H9 (cell line): ENCODE measurements at places on chromosomes 5 and 9. TPM values are rescaled to one million over a fixed set of nuclear protein-coding genes. Genes with fewer than 3 reads are reported as not detected.

DNA sequence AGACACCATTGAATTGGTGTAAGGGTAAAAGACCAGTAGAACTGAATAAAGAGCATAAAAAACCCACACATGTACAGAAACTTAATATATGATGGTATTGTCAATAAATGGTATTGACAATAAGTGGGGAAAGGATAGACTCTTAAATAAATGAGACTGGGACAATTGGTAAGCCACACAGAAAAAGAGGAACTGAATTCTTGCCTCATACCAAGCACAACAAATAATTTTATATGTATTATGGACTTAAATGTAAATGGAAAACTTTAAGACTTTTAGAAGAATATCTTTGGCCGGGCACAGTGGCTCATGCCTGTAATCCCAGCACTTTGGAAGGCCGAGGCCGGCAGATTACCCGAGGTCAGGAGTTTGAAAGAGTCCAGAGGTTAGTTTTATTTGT is 37.9 kb upstream of the PPP2CA start:
- peaks cover 35% of the 10 kb centered on the region for H3K36me3 ChIP-seq
- H3K27me3 ChIP-seq, result no peaks in the 10 kb centered on the region
- no peak for DNase-seq
- no peaks in the 10 kb centered on the region for H3K4me1 ChIP-seq
- H3K4me3 ChIP-seq, result no peak overlapping the region
- no peak overlapping the region for H3K27ac ChIP-seq

DNA sequence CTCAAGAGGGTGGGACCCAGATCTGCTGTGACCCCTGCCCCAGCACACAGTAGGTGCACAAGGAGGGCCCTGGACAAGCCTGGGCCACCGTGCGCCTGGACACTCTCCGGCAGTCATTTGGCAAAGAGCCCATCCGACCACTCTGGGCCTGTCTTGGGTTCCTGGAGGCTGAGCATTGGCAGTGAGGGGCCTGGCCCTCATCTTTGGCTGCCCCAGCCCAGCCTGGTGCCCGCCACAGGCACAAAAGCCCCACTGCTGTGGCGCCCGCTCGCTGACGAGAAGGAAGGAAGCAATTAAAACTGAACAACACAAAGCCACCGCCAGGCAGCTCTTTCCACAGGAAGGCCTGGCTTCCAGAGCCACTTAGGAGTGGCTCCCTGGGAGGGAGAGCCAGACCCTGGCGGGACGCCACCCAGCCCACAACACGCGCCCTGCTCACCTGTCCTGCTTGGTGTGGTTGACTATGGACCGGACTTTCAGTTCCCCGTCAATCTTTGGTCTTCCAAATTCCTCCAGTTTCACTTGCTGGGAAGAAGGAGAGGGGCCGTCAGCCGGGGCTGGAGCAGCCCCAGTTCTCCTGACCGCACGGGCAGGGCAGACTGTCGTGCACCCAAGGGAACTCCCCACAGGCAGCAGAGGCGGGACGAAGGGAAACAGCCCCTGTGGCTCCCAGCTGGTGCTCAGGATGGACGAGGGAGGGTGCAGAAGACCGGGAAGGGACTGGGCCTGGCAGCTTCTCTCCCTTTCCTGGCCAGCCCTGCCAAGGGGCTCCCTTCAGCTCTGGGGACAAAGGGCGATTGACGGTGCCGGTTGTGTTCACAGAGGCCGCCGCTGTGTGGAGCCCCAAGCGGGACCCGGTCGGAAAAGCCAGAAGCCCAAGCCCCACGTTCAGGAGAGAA is 50.9 kb upstream of the SARDH start:
- no peaks in the 10 kb centered on the region for H3K4me1 ChIP-seq
- H3K4me3 ChIP-seq, result no peak overlapping the region; the same call in 2 of the 3 replicates
- H3K36me3 ChIP-seq, result peaks cover 37% of the 10 kb centered on the region
- H3K27ac ChIP-seq, result no peak overlapping the region
- no peak for DNase-seq

DNA sequence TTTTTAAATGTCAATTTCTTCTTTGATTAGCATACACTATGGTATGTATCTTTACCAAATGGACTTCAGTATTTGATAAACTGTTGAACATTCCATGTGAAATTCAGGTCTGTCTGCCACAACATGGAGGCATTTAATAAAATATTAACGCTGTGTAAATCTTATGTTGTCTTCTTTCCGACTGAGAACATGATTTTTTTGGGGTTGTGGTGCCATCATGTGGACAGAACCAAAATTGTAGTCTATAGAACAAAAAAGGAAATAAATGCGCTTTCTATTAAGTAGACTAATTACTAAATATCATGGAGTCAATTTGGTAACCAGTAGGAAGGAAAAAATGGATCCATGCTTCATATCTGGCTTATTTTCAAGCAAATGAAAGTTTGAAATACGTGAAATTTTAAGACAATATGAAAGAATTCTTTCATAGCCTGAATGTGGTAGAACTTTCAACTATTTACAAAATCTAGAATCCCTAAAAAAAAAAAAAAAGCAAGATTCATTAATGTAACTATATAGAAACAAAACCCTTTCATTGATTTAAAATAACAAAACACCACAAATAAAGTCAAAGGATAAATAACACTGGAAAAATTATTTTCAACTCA is 2.8 kb upstream of the PLK2 start:
- DNase-seq, result no peak
- H3K4me1 ChIP-seq, result no peaks in the 10 kb centered on the region
- H3K27ac ChIP-seq, result no peak overlapping the region
- no peak overlapping the region for H3K4me3 ChIP-seq

DNA sequence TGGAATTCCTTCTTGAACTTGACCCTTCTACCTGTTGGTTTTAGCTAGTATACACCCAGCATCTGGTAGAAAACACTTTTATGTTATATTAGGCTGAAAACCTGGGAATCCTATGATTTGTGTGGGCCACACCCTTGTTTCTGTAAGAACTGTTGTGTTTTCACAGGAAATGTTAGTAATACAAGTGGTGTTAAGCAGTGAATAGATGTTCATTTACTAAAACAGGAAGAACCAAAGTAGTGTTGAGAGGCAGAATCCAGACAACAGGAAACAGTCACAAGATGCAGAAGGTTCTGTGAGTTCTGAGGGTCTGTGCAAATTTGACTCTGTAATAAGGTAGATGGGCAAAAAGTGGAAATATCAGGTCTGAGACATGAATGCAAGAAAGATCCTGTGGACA is 73.0 kb upstream of the RAI14 start:
- no peak for DNase-seq
- no peak overlapping the region for H3K27ac ChIP-seq
- no peaks in the 10 kb centered on the region for H3K36me3 ChIP-seq
- H3K4me3 ChIP-seq, result no peak overlapping the region
- no peaks in the 10 kb centered on the region for H3K27me3 ChIP-seq

GRCh38 chr9:16727452-16728136 is 142.9 kb downstream of the BNC2 start:
- DNase-seq, result no peak
- no peaks in the 10 kb centered on the region for H3K27me3 ChIP-seq
- no peak overlapping the region for H3K27ac ChIP-seq
- H3K4me1 ChIP-seq, result peaks cover 12% of the 10 kb centered on the region; the same call in 1 of the 2 replicates
- no peaks in the 10 kb centered on the region for H3K36me3 ChIP-seq

DNA sequence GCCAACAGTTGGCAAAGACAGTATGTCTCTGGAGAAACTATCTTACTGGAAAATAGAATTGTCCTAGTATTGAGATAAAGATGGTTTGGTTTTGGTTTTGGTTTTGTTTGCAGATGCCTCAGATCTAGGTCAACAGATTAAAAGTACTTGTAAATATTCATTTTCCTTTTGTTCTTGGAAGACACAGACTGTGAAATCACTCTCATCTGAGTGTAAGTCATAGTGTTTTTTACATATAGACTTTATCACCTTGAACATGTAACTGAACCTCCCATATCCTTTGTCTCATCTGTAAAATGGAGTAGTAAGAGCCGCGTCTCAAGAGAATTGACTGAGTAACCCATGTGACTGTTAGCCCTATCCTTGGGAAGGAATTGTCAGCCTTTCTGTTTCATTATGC is 34.3 kb downstream of the MAP3K1 start:
- H3K27ac ChIP-seq, result no peak overlapping the region
- no peak overlapping the region for H3K4me3 ChIP-seq
- no peaks in the 10 kb centered on the region for H3K36me3 ChIP-seq

DNA sequence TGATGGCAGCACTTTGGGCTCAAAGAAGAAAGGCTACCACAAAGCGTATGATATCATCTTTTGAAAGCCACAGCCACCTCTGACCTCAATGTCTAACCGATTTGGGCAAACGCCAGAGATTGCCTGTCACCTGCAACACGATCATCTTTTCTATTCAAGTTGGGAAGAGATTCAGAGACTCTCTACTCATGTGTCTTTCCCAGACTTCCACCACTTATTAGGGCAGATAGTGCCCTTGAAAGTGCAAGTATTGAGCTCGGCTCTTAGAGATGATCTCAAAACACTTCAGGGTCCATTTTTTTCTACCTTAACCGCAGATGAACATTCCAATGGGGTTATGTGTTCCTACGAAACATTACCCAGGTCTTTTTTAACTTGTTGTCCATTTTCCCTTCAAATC is 213.7 kb downstream of the DRD1 start:
- no peak overlapping the region for H3K27ac ChIP-seq
- H3K27me3 ChIP-seq, result no peaks in the 10 kb centered on the region

- peaks cover 35% of the 10 kb centered on the region for H3K27me3 ChIP-seq
- peaks cover 4% of the 10 kb centered on the region for H3K36me3 ChIP-seq
- H3K4me1 ChIP-seq, result peaks cover 5% of the 10 kb centered on the region; the same call in 1 of the 2 replicates
- no peak overlapping the region for H3K27ac ChIP-seq
Observed at GRCh38 chr5:61332358-61332749, 296 bp downstream of the ZSWIM6 start.

DNA sequence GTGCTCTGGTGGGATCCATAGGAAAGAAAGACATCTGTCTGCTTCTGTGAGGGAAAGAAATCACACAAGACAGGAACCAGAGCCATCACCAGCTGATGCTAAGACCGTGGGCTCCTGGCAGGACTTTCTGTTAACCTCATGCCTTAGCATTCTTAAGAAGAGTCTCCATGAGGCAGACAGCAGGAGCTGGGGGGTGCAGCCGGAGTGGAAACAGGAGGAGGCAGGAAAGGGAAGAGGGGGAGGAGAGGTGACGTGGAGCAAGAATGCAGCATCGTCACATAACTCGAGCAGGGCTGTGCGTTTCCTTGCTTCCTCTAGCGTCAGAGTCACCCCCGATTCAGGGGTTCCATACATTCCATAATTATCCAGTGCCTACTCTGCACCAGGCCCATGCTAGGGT is 53.6 kb downstream of the ERGIC1 start:
- no peaks in the 10 kb centered on the region for H3K27me3 ChIP-seq
- no peak overlapping the region for H3K4me3 ChIP-seq
- H3K27ac ChIP-seq, result no peak overlapping the region
- no peak for DNase-seq

- H3K4me3 ChIP-seq, result no peak overlapping the region
- H3K27ac ChIP-seq, result no peak overlapping the region
- no peaks in the 10 kb centered on the region for H3K4me1 ChIP-seq
- H3K36me3 ChIP-seq, result no peaks in the 10 kb centered on the region
- H3K27me3 ChIP-seq, result no peaks in the 10 kb centered on the region
Observed at GRCh38 chr5:173862047-173862477, 26.1 kb upstream of the CPEB4 start.

- no peak overlapping the region for H3K27ac ChIP-seq
- peaks cover 9% of the 10 kb centered on the region for H3K36me3 ChIP-seq
- H3K4me1 ChIP-seq, result peaks cover 2% of the 10 kb centered on the region; the same call in 1 of the 2 replicates
Observed at GRCh38 chr5:147733075-147733474, 49.5 kb downstream of the JAKMIP2 start.

DNA sequence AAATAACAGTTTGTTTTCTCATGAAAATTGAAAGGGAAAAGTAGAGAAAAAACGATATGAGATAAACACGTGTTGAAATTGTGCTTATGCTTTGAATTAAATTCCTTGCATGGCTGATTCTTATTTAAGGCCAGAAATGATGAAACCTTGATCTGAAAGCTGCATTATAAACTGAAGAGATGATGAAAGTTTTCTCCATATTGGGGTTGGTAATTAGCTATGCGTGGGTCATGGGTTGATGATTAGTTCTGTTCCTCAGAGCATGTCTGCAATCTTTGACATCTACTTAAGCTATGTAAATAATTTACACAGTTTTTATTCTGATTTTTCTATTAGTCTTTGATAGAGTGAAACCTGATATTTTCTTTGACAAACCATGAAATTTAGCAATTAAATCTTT is 264.1 kb downstream of the CD180 start:
- H3K27ac ChIP-seq, result no peak overlapping the region
- H3K4me1 ChIP-seq, result peaks cover 2% of the 10 kb centered on the region; the same call in 1 of the 2 replicates
- no peaks in the 10 kb centered on the region for H3K36me3 ChIP-seq
- DNase-seq, result no peak
- no peak overlapping the region for H3K4me3 ChIP-seq

DNA sequence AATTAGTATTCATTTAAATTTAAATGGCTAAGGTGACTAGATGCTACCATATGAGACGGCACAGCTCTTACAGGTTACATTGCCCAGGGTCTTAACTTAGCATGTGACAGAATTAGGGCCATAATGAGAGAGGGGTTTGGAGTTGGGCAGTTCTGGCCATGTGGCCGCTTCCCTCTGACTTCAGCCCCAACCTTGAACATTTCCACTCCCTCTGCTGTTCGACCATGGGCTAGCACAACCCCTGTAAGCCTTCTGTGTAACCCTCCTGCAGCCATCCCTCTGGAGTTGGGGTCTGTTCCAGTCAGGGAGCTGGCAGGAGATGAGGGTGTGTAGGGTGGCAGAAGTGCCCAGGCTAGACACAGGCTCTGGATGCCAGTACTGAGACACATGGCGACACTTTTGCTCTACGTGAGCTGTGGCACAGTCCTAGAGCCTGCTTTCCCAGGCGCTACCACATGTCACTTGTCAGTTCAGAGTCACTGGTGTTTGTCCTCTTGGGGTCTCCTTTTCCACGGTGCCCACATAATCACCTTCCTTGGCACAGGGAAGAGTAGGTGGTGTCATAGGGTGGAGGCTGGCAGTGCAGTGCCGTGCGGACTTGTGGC is 128.7 kb upstream of the PITX1 start:
- H3K27me3 ChIP-seq, result peaks cover 2% of the 10 kb centered on the region; the same call in 1 of the 2 replicates
- no peak overlapping the region for H3K27ac ChIP-seq
- H3K4me3 ChIP-seq, result no peak overlapping the region
- no peaks in the 10 kb centered on the region for H3K4me1 ChIP-seq
- no peak for DNase-seq

DNA sequence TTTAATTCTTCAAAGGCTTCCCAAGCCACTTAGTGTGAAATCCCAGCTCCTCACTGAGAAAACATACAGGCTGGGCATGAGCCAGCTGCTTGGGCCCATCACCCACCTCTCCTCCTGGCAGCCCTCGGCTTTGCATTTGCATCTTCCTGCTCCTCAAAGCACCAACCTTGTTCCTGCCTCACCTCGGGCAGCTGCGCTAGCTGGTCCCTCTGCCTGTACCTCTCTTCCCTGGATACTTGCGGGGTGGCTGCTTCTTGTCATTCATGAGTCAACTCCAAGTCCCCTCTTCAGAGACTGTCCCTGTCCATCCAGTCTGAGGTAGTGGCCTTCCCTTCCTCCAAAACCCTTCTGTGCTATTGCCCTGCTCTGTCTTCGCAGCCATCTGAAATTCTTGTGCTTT is 116.1 kb upstream of the CXCL14 start:
- no peak overlapping the region for H3K27ac ChIP-seq
- H3K4me1 ChIP-seq, result no peaks in the 10 kb centered on the region
- DNase-seq, result no peak
- H3K27me3 ChIP-seq, result no peaks in the 10 kb centered on the region
- H3K4me3 ChIP-seq, result no peak overlapping the region
- no peaks in the 10 kb centered on the region for H3K36me3 ChIP-seq

ANKRD34B gene
- 0.70 and 0.72 TPM in 2 replicates for total RNA-seq

CAVIN4 gene
- total RNA-seq, result 6.8 and 7.3 TPM in 2 replicates

SAPCD2 gene
- 29.8 and 30.0 TPM in 2 replicates for total RNA-seq

IL7R gene
- total RNA-seq, result not detected in 2 replicates

PCDHGB7 gene
- 6.8 and 7.7 TPM in 2 replicates for total RNA-seq

SCGB3A2 gene
- total RNA-seq, result 62.5 and 66.0 TPM in 2 replicates

F12 gene
- 2.3 and 3.5 TPM in 2 replicates for total RNA-seq

IL6ST gene
- 10.3 and 11.1 TPM in 2 replicates for total RNA-seq

NXNL2 gene
- total RNA-seq, result 0.33 and 0.57 TPM in 2 replicates

PCDHGA12 gene
- total RNA-seq, result 1.3 and 1.4 TPM in 2 replicates

SPATA31A6 gene
- total RNA-seq, result 0.15 and 0.61 TPM in 2 replicates

RRAGA gene
- 53.8 and 56.4 TPM in 2 replicates for total RNA-seq

VCAN gene
- total RNA-seq, result 271 and 278 TPM in 2 replicates
